ENCODE measurements at places on chromosomes 2 and 18. TPM values are rescaled to one million over a fixed set of nuclear protein-coding genes. Genes with fewer than 3 reads are reported as not detected.

The OSGEPL1 gene
- total RNA-seq = 7.2 TPM

The NTSR2 gene
- not detected for total RNA-seq

The C2orf80 gene
- total RNA-seq = not detected

The DNER gene
- total RNA-seq = 0.36 TPM

The CYP27A1 gene
- total RNA-seq = 25.0 TPM

The GAL3ST2 gene
- total RNA-seq = 0.36 TPM

The FAM124B gene
- not detected for total RNA-seq

GRCh38 chr2:64945973-64946768 lies 43.0 kb upstream of the SLC1A4 start:
- no peak overlapping the region for H3K4me3 ChIP-seq
- no peaks in the 10 kb centered on the region for H3K27me3 ChIP-seq
- DNase-seq = peak; percentile 31
- peaks cover 4% of the 10 kb centered on the region for H3K4me1 ChIP-seq
- no peaks in the 10 kb centered on the region for H3K36me3 ChIP-seq
- no peak overlapping the region for H3K27ac ChIP-seq

GRCh38 chr2:14417551-14417950 lies 215.0 kb upstream of the LRATD1 start:
- H3K4me1 ChIP-seq = no peaks in the 10 kb centered on the region
- no peaks in the 10 kb centered on the region for H3K36me3 ChIP-seq
- no peak overlapping the region for H3K27ac ChIP-seq

- H3K4me1 ChIP-seq = peaks cover 4% of the 10 kb centered on the region
- no peak overlapping the region for H3K4me3 ChIP-seq
- no peaks in the 10 kb centered on the region for H3K36me3 ChIP-seq
- DNase-seq = no peak
- no peak overlapping the region for H3K27ac ChIP-seq
- no peaks in the 10 kb centered on the region for H3K27me3 ChIP-seq
Measured at GRCh38 chr2:7774481-7774880, 857.3 kb downstream of the RNF144A start.

DNA sequence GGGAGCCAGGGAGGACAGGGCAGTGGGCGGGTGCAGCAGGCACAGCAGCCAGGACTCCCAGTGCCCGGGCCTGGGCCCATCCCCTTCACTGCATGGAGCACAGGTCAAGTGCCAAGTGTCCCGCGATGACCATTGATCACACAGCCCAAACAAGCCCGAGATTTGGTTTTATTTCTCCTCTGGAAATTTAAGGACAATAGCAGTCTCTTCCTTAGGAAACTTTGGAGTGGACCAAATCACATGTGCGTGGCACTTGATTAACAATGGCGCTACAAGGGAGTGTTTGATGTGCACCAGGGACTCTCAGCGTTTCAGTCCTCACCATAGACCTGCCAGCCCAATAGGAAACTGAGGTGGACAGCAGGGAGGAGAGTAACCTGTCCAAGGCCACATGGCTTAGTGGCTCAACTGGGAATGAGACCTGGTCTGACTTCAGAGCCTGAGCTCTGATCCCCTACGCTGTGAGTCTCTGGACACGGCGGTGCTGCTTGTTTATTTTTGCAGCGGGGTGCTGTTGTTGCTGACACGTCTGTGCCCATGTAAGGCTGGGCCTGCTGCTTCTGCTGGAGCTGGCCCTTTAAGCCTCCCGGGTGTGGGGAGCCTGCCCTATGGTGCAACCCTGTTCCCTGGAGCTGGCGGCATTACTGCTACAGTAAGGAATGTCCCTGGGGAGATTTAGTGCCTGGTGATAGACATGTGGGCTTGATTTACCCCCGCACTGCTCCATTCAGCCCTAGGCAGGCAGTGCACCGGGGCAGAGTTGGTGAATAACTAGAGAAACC lies 194.2 kb downstream of the INHBB start:
- peak; percentile 98 for DNase-seq
- no peak overlapping the region for H3K4me3 ChIP-seq
- H3K27me3 ChIP-seq = no peaks in the 10 kb centered on the region
- peak overlapping the region; percentile 61 for H3K27ac ChIP-seq
- H3K36me3 ChIP-seq = no peaks in the 10 kb centered on the region

DNA sequence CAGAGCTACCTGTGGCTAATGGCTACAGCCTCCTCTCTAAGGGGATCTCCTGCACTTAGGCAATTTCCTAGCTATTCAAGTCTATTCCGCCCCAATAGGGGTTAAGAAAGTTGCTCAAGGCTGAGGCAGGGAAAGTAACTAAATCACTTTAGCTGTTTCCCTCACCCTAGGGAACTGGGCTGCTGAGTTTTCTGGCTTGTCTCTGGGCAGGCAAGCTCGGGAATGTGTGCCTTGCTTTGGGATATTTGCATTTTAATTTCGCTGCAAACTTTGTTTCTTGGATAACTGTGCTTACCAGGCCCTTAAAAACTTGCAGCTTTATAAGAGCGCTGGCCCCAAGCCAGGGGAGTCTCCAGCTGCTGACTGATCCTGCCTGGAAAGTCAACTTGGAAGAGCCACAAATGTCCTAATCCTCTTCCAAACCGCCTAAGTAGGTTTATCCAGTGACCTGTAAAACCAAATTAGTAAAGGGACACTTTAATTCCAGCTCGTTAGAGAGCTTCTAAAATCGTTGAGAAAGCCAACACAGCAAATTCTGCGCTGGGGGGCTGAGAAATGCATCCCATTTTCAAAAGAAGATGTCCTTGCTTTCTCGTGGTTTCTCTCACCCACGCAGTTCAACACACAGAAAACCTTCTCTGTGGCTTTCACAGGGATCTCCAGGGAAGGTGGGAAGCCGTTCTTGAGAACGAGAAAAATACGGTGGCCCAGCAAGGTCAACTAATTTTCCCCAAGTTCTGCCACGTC lies 59.5 kb upstream of the SP3 start:
- DNase-seq = no peak
- H3K36me3 ChIP-seq = no peaks in the 10 kb centered on the region
- peaks cover 25% of the 10 kb centered on the region for H3K4me1 ChIP-seq
- H3K4me3 ChIP-seq = peak overlapping the region; percentile 37

- H3K27ac ChIP-seq = no peak overlapping the region
- no peaks in the 10 kb centered on the region for H3K36me3 ChIP-seq
- H3K4me3 ChIP-seq = no peak overlapping the region
Measured at GRCh38 chr2:137000811-137001210, 235.5 kb downstream of the THSD7B start.

DNA sequence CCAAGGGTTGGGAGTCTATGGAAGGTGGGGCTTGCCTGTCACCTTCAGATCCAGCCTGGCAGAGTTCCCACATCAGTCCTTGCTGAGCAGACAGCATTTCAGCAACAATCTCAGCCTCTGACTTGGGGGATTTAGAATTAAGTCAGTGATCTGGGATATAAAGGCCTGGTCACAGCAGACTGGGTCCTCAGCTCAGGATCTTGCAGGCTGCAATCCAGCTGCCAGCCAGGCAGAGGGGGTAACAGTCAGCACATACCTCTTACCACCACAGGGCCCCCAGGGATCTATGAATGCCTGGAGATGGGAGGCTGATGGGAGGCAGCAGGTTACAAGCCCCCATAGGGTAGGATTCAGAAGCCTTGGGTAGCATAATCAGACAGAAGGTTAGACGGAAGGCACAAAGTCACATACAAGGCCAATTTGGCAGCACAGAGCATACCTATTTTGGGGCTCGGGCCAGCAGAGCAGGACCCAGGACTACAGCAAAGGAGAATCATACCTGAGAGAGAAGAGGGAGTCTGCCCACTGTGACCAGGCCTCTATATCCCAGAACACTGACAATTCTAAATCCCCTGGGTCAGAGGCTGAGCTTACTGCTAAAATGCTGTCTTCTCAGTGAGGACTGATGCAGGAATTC lies 163.5 kb downstream of the MTCL1 start:
- no peaks in the 10 kb centered on the region for H3K36me3 ChIP-seq
- H3K4me3 ChIP-seq = no peak overlapping the region
- H3K27me3 ChIP-seq = no peaks in the 10 kb centered on the region
- DNase-seq = no peak
- H3K4me1 ChIP-seq = peaks cover 7% of the 10 kb centered on the region
- H3K27ac ChIP-seq = no peak overlapping the region

DNA sequence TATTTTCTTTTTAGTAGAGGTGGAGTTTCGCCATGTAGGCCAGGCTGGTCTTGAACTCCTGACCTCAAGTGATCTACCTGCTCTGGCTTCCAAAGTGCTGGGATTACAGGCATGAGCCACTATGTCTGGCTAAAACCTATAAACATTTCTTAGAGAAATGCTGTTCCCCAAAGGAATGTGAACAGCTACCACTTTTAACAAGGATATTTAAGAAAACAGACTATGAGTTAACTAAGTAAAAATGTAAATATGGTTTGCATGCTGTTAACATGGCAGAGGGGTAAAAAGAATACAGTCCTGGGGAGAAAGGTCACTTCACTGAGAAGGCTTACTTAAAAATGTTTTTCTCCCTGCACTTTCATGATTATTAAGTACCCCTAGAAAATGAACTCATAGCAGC lies 57.1 kb downstream of the SLC16A14 start:
- H3K4me3 ChIP-seq = no peak overlapping the region
- H3K27ac ChIP-seq = no peak overlapping the region
- H3K36me3 ChIP-seq = no peaks in the 10 kb centered on the region
- peak; percentile 22 for DNase-seq

GRCh38 chr2:163247156-163247846 lies 408.7 kb upstream of the KCNH7 start:
- H3K4me3 ChIP-seq = no peak overlapping the region
- no peaks in the 10 kb centered on the region for H3K36me3 ChIP-seq
- peak; percentile 41 for DNase-seq
- H3K4me1 ChIP-seq = peaks cover 5% of the 10 kb centered on the region
- no peak overlapping the region for H3K27ac ChIP-seq

DNA sequence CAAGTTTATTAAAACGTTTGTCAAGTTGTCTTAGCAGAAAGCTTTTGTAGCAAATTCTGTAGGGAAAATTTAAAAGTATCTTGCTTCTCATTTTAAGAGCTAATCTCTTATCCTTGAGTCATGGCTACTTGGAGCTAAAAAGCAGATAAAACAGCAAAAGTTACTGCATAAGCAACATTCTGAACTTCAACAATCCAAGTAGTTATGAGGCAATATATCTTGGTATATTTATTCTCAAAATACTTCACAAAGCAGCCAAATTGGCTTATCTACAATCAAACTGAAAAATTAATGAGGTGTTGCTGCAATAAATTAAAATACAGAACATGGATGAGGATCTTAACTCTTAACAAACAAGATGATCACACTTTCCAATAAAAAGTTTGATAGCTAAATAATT lies 306.5 kb downstream of the PIEZO2 start:
- H3K4me3 ChIP-seq = no peak overlapping the region
- H3K27me3 ChIP-seq = no peaks in the 10 kb centered on the region
- H3K27ac ChIP-seq = no peak overlapping the region
- H3K36me3 ChIP-seq = no peaks in the 10 kb centered on the region
- H3K4me1 ChIP-seq = no peaks in the 10 kb centered on the region

DNA sequence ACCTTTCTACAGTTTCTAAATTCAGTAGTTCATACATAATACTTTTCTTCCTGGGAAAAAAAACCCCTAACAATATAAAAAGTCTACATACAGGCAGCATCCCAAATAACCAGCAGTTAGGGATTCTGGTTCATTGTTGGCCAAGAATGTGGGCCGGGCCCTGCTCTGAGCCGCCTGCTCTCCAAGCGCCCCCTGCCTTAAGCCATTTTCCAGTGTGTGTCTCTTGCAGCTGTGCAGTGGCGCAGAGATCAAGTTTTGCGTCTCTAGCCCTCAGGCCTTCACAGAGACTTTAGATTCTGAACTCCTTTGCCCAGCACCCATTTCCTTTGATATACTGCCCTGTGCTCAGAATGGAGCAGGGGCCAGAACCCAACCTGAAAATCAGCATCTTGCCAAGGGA lies 32.9 kb downstream of the RMC1 start:
- no peak for DNase-seq
- no peaks in the 10 kb centered on the region for H3K27me3 ChIP-seq

DNA sequence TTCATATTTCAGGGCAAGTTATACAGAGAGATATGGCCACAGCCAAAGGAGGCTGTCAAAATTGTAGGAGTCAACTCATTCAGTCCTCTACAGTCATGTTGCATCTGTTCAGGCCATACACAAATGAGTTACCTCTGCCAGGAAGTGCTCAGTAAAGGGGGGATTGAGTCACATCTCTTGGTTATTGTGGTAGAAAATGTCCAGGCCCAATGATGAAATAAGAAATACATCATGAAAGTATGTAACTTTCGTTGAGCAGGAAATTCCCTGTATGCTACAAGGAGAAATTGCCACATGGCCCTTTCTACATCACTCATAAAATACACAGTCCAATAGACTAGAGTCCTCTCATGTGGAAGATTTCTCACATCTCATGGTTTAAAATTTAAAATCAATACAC lies 103.9 kb upstream of the COL3A1 start:
- H3K4me3 ChIP-seq = no peak overlapping the region
- no peaks in the 10 kb centered on the region for H3K27me3 ChIP-seq
- no peak for DNase-seq
- no peaks in the 10 kb centered on the region for H3K36me3 ChIP-seq
- H3K27ac ChIP-seq = peak overlapping the region; percentile 75

GRCh38 chr18:58645398-58645797 lies 16.5 kb upstream of the ALPK2 start:
- DNase-seq = no peak
- no peak overlapping the region for H3K4me3 ChIP-seq
- peaks cover 16% of the 10 kb centered on the region for H3K4me1 ChIP-seq

DNA sequence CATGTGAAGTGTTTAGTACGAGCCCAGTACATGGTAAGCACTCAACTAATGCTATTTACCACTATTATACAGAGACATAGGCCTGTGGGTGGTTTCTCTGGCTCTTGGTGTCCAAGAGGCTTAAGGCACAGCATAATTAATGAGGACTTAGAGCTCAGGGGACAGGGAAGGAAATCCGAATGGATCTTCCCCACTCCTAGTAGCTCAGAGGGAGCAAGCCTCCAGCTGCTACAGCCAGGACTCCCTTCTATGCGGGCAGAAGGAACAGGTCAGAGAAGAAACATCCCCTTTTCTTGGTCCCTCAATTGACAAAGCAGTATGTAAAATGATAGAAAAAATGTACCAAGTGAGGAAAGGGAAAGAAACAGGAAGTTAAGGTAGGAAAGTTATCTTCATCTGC lies 261.3 kb upstream of the STON1 start:
- no peaks in the 10 kb centered on the region for H3K4me1 ChIP-seq
- H3K36me3 ChIP-seq = no peaks in the 10 kb centered on the region
- H3K4me3 ChIP-seq = no peak overlapping the region
- H3K27ac ChIP-seq = no peak overlapping the region

DNA sequence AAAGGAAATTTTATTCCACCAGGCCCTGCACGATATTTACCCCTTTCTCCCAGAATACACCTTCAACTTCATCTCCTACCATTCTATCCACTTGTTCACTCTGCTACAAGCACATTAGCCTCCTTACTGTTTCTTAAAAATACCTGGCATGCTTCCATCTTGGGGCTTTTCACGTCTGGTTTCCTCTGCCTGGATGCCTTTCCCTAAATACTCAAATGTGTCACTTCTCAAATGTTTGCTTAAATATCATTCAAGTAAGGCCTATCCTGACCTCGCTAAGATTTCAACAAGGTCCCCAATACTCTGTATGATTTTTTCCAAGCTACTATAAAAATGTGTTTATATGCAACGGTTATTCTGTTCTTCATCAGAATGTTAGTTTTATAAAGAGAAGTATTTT lies 433.0 kb upstream of the CHAC2 start:
- no peak overlapping the region for H3K4me3 ChIP-seq
- H3K27ac ChIP-seq = no peak overlapping the region
- no peaks in the 10 kb centered on the region for H3K27me3 ChIP-seq
- no peaks in the 10 kb centered on the region for H3K36me3 ChIP-seq
